CD4-positive, alpha-beta T cell treated with Interleukin-15 for 4 hours (primary cell): ENCODE measurements at places on chromosomes 11 and 22.

DNA sequence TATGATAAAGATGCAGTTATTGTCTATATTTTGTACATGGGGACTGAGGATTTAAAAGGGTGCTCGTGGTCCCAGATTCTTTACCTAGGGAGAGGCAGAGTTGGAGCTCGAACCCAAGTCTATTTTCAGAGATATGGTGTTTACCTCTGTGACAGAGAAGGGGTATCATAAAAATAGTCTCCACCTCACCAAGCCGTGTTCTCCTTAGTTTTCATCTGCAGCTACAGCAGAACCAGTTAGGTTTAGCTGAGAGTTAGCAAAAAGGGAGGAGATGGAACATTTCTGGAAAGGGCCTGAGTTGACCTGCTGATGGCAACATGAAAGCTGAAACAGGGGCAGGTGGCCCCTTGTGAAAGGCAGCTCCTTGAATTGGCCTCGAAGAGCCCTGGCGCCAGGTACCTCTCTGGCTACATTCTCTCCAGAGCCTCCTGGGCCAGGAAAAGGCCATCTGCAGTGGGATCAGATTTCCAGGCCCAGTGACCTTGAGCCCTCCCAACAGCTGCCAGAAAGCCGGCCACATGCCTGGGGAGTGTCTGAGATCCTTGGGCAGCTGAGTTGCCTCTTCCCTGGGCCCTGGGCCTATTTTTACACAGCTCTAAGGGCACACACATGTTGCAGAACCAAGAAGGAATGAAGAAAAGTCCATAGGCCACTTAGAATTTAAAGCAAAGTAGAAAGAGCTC is 136.6 kb downstream of the NAV2 start:
- no peak for DNase-seq

DNA sequence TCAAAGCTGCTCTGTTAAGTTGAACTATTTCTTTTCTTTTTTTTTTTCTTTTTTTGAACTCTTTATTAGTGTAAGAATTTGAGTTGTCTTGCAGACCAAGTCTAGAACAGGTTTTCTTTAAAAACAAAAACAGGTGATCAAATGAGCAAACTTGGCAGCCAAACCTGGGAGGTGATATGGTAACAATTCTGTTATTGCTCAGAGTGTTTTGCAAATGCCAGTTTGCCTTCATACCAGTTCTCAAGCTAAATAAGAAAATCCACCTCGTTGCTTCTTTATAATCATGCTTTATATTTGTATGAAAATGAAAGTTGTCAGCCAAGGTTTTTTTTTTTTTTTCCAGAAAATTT is 76.9 kb downstream of the DEPDC5 start:
- DNase-seq: no peak

GRCh38 chr11:75200051-75200450 is 40.5 kb upstream of the TPBGL start:
- no peak for DNase-seq

DNA sequence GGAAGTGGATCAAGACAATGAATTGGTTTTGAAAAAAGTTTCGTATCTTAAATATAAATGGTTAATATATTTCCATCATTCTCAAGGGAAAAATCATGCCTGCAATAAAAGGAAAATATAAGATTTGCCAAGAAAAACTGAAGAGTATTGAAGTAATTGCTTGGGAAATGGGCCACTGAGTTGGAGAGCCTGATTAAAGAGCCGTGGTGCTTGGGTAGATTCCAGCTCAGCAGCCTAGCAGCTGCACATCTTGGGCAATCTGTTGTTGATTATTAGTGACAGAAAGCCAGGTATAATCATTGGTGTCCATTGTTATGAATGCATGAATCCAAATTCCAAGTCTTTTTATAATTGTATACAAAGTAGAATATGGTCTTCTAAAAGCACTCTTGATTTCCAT is 800.9 kb upstream of the CHORDC1 start:
- DNase-seq: no peak

GRCh38 chr11:14773755-14774154 is 118.3 kb downstream of the CYP2R1 start:
- DNase-seq: no peak

DNA sequence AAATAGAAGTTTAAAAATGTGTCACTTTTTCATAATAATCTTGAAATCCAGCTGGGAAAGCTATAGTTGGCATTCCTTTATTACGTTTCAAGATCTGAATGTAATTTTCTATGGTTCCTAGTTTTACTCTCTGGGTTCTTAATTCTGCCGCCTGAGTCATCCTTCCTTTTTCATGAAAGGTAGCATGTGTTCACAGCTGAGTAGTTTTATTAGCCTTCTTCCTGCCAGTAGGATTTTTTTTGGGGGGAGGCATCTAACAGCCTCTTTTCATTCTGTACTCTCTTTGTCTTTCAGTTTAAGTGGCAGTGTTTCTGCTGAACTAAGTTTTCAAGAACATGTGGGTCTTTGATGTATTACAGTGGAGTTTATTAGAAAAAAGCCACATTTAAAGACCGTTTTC is 36.5 kb downstream of the OR2AG2 start:
- DNase-seq: peak; percentile 56

- no peak for DNase-seq
Observed at GRCh38 chr22:32341122-32341740, 16.4 kb upstream of the RFPL3 start.

- DNase-seq: no peak
Observed at GRCh38 chr11:79090191-79090705, 350.6 kb downstream of the TENM4 start.

GRCh38 chr11:26607725-26608506 is 35.9 kb upstream of the MUC15 start:
- no peak for DNase-seq

- DNase-seq: no peak
Observed at GRCh38 chr22:29684244-29684643, 35.6 kb upstream of the CABP7 start.

GRCh38 chr11:61529537-61530225 is 21.1 kb downstream of the LRRC10B start:
- DNase-seq: no peak

DNA sequence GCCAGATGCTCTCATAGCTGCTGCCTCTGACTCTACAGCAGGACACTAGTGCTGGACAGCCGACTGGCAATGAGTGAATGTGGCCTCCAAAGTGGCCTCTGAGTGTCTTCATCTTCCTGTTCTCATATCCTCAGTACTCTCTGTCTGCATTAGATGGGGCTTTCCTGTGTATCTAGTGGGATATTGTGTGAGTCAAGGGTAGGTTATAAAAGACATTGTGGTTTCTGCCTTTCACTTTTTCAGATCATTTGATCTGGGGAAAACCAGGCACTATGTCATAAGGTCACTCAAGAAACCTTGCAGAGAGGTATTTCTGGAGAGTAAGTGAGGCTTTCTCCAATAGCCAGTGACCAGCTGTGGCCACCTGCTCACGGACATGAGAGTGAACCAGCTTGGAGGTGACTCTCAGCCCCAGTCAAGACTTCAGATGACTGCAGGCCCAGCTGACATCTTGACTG is 333.6 kb upstream of the NCAM1 start:
- no peak for DNase-seq
